ENCODE measurements at places on chromosomes 12 and 14. TPM values are rescaled to one million over a fixed set of nuclear protein-coding genes. Genes with fewer than 3 reads are reported as not detected.

CLEC2A gene
- total RNA-seq = not detected

SUDS3 gene
- 34.2 TPM for total RNA-seq

POP5 gene
- 25.7 TPM for total RNA-seq

DAAM1 gene
- total RNA-seq = 15.5 TPM

RPGRIP1 gene
- total RNA-seq = under 0.01 TPM

HRK gene
- total RNA-seq = under 0.01 TPM

FGF23 gene
- total RNA-seq = not detected

DPPA3 gene
- total RNA-seq = not detected

SCNN1A gene
- total RNA-seq = 0.26 TPM

SIX1 gene
- 1.8 TPM for total RNA-seq

KRT72 gene
- not detected for total RNA-seq

PPP1CC gene
- total RNA-seq = 98.9 TPM

FIGNL2 gene
- total RNA-seq = 0.17 TPM

CPSF2 gene
- total RNA-seq = 41.8 TPM

AKAP3 gene
- 1.5 TPM for total RNA-seq

CAND1 gene
- 101 TPM for total RNA-seq

PLD4 gene
- total RNA-seq = 0.17 TPM

ACRBP gene
- 0.33 TPM for total RNA-seq

PPP1R1A gene
- total RNA-seq = not detected

ZBTB42 gene
- 2.8 TPM for total RNA-seq

SERPINA12 gene
- not detected for total RNA-seq

DMAC2L gene
- total RNA-seq = 4.8 TPM

SMCO3 gene
- total RNA-seq = 0.17 TPM

ANAPC5 gene
- total RNA-seq = 99.9 TPM

GPR132 gene
- 0.26 TPM for total RNA-seq
